ENCODE measurements at places on chromosomes 7 and 10.

- DNase-seq, result no peak
Measured at GRCh38 chr7:81710751-81711150, 59.1 kb downstream of the HGF start.

DNA sequence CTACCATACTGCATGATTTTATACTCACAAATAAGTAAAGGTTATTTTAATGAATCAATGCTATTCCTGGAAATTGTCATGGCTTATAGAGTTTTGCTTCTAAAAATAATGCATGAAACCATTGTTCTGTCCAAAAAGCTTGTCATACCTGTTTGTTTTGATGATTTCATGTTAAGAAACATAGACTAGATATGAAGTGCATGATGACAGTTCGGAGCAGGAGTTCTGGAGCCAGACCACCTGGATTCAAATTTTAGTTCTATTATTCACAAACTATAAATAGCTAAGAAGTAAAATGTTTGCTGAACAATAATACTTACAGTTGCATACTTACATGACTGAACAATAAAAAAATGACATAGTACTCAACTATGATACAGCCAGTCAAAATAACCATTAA lies 107.0 kb upstream of the AKR1E2 start:
- no peak for DNase-seq

- no peak for DNase-seq
Measured at GRCh38 chr10:118669020-118669791, 73.8 kb upstream of the PRLHR start.

- no peak for DNase-seq
Measured at GRCh38 chr7:54015251-54015650, 526.9 kb upstream of the VSTM2A start.

DNA sequence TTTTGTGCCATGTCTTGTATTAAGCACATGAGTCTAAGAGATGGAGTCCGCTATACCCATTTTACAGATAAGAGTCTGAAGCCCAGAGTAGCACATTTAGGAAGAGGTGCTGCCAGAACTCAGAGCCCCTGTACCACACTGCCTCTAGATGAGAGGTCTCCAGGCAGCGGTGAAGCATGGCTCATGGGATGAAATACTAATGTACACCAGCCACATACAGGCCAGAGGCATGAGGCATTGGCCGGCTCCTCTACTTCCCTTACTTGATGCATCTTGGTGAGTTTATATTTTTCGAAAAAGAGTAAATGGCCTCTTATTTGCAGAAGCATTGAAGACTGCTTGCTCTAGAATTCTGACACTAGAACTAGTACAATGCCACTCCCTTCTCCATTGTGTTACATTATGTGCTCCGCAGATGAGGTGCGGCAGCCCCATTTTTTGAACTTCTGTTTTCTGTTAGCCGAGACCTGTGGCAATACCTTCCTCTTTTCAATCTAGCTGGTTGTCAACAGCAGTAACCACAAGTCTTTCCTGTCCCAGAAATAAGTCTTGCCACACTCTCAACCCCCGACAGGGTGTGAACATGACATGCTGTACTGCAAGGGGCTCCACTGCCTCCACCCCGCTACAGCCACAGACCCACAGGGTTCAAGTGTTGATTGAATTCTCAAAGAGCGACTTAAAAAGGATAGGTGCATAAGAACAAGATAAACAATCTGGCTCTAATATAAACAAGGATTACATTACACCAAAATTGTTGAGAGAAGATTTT lies 145.3 kb downstream of the CELF2 start:
- DNase-seq, result peak; percentile 90

DNA sequence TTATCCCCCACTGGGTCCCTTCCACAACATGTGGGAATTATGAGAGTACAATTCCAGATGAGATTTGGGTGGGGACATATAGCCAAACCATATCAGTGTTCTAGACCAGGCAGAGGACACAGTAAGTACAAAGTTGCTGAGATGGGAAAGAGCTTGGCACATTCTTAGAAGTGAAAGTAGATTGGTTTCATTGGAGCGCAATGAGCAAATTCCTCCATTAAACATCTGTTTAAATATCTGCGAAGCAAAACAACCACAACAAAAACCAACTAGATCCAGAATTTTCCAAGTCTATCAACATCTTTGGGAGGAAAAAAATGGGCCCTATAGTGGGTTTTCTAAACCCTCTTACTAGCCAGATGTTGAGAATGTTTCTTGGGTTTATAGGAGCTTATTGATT lies 80.0 kb upstream of the STEAP1B start:
- no peak for DNase-seq

- DNase-seq, result no peak
Measured at GRCh38 chr7:98993024-98993897, 114.9 kb downstream of the TRRAP start.

All from OCI-LY7 (cell line).